Dermis microvascular lymphatic vessel endothelial cell (primary cell): ENCODE measurements at places on chromosomes 11 and 22.
A peak's percentile ranks its signal among the peaks of the same experiment; 100 is the strongest.

GRCh38 chr22:20868025-20868962 lies 9.5 kb downstream of the SNAP29 start:
- DNase-seq, result no peak

DNA sequence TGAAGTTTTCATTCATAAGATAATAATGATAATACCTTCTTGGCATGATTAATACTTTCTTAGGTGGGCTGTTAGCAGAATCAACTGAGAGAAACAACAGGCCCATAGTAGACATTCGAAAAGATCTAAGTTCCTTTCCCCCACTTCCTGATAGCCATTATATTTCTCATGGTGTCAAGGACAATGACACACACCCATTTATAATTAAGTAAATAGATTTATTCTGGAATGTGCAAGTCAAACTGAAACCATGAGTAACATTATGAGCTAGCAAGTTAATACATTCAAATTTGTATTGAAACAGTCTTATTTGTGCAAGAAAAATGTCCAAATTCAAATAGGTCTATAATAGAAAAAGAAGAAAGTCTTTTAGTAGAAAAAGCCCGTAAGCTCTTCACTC lies 301.1 kb downstream of the GUCY1A2 start:
- no peak for DNase-seq

- no peak for DNase-seq
These were observed 17.3 kb downstream of the RNF121 start for GRCh38 chr11:71946144-71946571.

DNA sequence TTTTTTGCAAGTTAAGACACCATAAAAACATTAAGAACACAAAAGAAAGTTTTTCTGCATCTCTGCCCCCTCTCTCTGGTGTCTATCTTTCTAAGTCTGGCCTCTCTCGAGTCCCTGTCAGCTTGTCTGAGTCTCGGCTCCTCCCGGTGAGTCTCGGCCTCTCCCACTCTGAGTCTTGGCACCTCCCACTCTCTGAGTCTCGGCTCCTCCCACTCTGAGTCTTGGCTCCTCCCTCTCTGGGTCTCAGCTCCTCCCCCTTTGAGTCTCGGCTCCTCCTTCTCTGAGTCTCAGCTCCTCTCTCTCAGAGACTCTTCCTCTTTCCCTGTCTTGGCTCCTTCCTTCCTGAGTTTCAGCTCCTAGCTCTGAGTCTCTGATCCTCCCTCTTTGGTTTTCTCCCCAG lies 72.5 kb upstream of the AMPD3 start:
- DNase-seq, result no peak

- DNase-seq, result peak; percentile 64
These were observed 25.7 kb upstream of the CHKA start for GRCh38 chr11:68146704-68147474.

DNA sequence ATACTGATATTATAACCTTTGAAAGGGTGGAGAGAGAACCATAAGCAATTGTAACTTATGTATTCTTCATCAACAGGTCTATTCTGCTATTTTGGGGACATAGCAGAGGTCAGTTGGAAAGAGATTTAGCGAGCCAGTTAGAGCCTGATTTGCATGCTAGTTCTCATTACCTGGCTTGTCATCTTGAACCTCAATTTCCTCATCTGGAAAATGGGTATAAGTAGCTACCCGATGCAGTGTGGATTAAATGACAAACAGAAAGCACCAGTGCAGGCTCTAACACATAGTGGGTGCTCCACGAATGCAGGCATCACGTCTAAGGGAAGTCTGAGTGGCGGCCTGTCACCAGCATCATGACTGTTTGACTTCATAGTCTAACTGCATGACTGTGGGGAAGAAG lies 67.7 kb downstream of the LDLRAD3 start:
- DNase-seq, result no peak

- no peak for DNase-seq
These were observed 28.2 kb downstream of the KCTD17 start for GRCh38 chr22:37079668-37080171.

DNA sequence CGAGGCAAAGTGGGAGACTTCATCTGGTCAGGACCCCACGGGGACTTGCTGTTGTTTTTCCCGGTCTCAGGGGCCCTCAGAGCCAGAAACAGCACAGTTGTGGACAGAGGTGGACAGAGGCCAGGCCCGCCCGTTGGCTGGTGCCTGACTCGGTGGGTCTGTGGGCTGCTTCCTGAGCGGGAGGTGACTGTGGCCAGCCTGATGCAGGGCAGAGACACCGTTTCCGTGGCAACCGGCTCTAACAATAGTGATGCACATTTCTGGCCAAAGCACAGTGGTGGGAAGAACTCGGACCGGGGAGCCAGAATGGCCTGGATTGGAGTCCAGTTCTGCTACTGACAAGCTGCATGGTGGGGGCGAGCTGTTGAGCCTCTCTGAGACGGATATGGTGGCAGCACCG lies 58.7 kb upstream of the ATXN10 start:
- DNase-seq, result peak; percentile 47

- no peak for DNase-seq
These were observed 89.0 kb downstream of the TRMU start for GRCh38 chr22:46424496-46424895.

GRCh38 chr11:80320226-80320625 lies 879.4 kb upstream of the TENM4 start:
- no peak for DNase-seq

DNA sequence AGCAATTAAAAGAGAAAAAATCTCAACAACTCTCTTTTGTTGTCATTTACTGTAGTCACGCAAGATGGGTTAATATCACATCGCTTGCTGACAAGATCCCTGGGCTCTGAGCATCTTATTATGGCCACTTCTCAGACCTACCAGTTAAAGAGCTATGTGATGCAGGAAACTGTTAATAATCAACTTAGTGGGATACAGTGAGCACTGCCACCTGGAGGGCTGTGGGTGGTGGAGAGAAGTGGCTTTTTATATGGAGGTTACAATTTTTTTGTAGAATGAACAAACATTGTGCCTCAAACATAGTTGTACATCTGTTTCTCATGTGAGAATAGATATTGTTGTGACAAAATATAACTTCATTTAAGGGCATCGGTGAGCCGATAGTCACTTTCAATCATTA lies 181.0 kb downstream of the TENM4 start:
- DNase-seq, result no peak

GRCh38 chr11:31711137-31711536 lies 100.0 kb downstream of the PAX6 start:
- no peak for DNase-seq

DNA sequence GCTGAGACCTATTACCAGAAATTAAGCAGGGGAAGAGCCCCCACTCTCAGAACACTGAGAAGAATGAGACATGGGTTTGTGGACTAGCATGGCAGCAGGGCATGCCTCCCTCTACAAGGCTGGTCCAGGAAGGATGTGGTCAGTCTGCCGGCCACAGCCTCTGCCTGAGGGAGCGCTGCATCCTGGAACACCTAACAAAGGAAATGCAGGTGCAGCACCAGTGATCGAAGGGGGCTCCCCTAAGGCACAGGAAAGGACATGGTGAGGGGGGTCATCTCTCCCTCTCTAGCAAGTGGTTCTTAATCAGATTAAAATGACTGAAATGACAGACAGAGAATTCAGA lies 40.6 kb upstream of the ARL14EP start:
- DNase-seq, result no peak

- DNase-seq, result no peak
These were observed 644.1 kb downstream of the OPCML start for GRCh38 chr11:132888226-132888625.

- DNase-seq, result no peak
These were observed 147.9 kb upstream of the DDI1 start for GRCh38 chr11:103888541-103888951.
